ENCODE measurements at places on chromosomes 16 and 17.

GRCh38 chr17:51353296-51353695, 93.0 kb downstream of the UTP18 start:
- no peak for DNase-seq

DNA sequence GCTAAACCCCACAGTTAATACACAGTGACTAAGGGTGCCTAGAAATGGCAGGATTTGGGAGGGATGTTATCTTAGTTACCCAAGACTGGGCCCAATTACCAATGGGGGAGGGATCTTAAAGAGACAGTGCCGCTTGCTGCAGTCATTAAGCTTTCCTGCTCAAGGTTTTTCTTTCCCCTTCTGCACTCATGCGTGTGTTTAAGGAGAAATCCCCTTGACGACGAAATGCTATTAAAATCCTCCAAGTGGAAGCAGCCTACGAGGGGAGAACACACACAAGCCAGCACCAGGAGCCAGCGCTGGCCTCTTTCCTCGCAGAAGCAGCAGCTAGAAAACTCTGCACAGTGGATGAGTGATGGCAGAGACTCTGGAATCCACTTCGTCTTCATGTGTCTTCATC, 22.0 kb downstream of the SALL1 start:
- no peak for DNase-seq

DNA sequence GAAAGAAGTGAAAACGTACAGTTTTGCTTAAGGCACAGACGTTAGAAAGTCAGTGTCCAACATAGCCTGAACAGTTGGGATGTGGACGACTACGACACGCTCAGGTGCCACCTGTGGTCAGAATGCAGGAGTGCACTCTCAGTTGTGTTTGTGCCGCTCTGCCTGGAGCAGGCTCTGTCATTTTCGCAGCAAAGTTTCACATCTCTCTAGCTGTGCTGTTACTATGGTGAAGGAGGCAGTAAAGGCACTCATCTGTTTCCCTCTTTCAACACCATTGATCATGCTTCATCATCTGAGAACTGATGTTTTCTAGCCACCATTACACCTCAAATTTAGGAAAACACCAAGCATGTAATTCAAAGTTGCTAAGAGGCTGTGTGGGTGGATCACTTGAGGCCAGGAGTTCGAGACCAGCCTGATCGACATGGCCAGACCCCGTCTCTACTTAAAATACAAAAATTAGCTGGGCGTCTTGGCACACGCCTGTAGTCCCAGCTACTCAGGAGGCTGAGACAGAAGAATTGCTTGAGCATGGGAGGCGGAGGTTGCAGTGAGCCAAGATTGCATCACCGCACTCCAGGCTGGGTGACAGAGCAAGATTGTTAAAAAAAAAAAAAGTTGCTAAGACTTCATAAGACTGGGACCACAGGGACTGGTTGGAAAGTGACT, 44.9 kb upstream of the DNAJA2 start:
- DNase-seq: no peak

- DNase-seq: no peak
These were observed 29.4 kb downstream of the LGALS9 start for GRCh38 chr17:27660436-27660835.

- no peak for DNase-seq
These were observed 1239.8 kb upstream of the GOT2 start for GRCh38 chr16:59973966-59974365.

DNA sequence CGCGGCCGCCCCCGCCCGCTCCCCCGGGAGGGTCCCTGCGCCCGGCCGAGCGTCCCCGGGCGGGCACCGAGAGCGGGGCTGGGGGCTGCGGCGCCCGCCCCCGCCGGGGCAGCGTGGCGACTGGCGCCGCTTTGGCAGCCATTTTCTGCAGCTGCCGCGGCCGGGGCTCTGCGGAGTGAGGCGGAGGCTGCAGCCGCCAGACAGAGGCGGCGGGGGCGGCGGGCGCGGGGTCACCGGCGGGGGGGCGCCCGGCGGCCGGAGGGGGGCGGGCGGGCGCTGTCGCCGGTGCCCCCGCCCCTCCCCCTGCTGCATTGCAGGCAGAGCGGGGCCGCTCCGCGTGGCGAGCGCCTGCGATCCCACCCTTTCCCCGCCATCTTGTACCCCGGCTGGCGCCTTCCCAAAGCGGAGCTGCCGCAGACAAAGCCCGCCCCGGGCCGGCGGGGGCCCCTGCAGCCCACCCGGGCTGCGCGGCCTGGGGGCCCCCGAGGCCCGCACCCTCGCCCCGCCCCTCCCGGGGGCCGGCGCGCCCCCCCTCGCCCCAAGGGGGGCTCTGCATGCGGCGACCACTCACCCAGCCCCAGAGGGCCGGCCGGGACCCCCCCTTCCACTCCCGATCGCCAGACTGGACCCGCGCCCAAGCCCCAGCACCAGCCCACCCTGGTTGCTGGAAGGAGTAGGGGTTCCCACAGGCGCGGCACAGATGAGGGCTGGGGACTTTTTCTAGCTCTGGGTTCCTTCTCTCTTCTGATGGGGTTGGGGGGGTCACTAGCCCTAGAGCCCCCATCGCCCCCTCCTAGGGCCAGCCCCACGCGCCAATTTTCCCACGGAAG, 16.6 kb upstream of the CBX8 start:
- no peak for DNase-seq

- no peak for DNase-seq
These were observed 5.2 kb downstream of the IL34 start for GRCh38 chr16:70651524-70651923.

DNA sequence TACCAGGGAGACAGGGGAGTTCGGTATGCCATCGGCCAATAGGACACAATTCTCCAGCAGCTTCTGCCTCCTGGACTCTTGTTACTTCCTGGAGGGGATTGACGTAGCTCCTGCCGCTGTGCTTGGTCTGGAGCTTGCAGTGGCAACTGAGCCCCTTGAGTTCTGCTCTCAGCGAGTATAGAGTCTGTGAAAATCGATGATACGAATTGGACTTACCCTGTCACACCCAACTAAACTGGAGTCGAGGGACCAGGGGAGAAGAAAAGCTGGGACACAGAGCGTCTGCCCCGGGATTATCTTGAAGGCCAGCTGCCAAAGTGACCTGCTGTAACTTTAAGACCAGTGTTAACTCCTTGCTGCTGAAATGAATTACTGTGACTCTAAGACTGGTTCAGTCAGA, 22.2 kb downstream of the SEC14L1 start:
- DNase-seq: no peak

- DNase-seq: no peak
These were observed 6.5 kb upstream of the PRR29 start for GRCh38 chr17:63991611-63992010.

- DNase-seq: no peak
These were observed 120.7 kb upstream of the MAF start for GRCh38 chr16:79721270-79721669.

DNA sequence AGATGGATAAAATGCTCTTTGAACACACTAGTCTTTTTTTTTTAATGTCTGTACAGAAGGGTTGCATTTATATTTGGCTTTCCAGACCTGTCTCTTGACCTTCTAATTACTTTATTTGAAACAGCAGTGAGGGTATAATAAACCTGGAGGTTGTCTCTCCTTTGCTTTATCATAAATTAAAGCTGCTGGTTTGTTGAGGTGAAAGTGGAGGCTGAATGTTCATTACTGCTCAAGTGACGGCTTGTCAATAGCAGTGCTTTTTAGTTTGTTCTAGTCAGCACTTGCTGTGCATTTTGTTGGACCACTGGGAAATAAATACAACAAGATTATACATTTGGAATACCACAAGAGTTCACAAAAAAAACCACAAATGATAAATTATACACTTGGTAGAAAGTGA, 264.2 kb downstream of the IRX3 start:
- DNase-seq: no peak

DNA sequence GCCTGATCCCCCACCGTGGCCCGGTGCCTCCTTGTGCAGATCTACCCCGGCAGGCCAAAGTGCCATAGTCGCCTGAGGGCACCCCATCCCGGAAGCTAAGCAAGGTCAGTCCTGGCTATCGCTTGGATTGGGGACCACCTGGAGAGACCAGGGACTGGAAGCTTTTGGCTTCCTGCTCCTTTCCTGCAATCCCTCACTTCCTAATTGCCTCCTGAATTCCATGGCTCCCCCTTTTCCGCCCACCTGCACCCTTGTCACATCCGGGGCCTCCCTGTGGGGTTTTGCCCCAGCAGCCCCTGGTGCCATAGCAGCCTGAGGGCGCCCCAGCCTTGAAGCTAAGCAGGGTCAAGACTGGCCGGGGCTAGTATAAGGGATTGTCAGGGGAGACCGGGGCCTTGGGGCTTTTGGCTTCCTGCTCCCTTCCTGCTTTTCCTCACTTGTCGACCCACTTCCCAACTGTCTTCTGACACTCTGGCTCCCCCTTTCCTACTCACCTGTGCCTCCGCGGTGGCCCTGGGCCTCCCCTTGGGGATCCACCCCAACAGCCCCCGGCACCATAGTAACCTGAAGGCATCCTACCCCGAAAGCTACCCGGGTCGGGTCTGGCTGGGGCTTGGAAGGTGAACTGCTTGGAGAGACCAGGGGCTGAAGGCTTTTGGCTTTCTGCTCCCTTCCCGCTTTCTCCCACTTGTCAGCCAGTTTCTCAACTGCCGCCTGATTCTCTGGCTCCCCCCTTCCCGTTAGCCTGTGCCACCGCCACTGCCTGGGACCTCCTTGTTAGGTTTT, 2293.6 kb downstream of the TP53TG3F start:
- DNase-seq: no peak

Measured in amniotic stem cell (primary cell).